ENCODE measurements at places on chromosomes 3 and 15.

DNA sequence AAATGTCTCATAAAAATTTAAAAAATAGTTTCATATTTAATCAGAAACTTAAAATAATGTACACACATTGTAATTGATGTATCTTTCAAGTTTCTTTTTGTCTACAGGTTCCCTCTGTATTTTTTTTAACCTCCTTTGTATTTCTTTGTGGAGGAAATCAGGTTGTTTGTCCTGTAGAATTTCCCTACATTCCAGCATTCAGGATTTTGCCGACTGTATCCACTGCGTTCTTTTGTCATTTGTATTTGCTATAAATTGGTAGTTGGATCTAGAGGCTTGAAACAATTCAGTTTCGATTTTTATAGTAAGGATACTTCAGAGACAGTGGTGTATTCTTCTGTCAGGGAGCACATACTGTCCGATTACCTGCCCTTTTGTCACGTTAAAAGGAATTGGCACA is 367.2 kb downstream of the SOX2 start:
- no peak for DNase-seq
- no peak overlapping the region for H3K27ac ChIP-seq
- no peaks in the 10 kb centered on the region for H3K27me3 ChIP-seq
- no peaks in the 10 kb centered on the region for H3K4me1 ChIP-seq

GRCh38 chr3:31196881-31197364 is 302.5 kb upstream of the GADL1 start:
- no peaks in the 10 kb centered on the region for H3K4me1 ChIP-seq
- H3K27me3 ChIP-seq = no peaks in the 10 kb centered on the region
- H3K4me3 ChIP-seq = no peak overlapping the region
- H3K27ac ChIP-seq = no peak overlapping the region
- H3K36me3 ChIP-seq = no peaks in the 10 kb centered on the region

- peaks cover 6% of the 10 kb centered on the region for H3K36me3 ChIP-seq
- no peaks in the 10 kb centered on the region for H3K4me1 ChIP-seq
- H3K27ac ChIP-seq = no peak overlapping the region
- peaks cover 45% of the 10 kb centered on the region for H3K27me3 ChIP-seq
- no peak overlapping the region for H3K4me3 ChIP-seq
Observed at GRCh38 chr15:92603743-92604470, 51.7 kb downstream of the FAM174B start.

GRCh38 chr15:55799291-55800212 is 56.6 kb upstream of the PRTG start:
- no peak for DNase-seq
- H3K27ac ChIP-seq = no peak overlapping the region
- H3K4me3 ChIP-seq = no peak overlapping the region
- H3K27me3 ChIP-seq = peaks cover 64% of the 10 kb centered on the region
- H3K4me1 ChIP-seq = no peaks in the 10 kb centered on the region

DNA sequence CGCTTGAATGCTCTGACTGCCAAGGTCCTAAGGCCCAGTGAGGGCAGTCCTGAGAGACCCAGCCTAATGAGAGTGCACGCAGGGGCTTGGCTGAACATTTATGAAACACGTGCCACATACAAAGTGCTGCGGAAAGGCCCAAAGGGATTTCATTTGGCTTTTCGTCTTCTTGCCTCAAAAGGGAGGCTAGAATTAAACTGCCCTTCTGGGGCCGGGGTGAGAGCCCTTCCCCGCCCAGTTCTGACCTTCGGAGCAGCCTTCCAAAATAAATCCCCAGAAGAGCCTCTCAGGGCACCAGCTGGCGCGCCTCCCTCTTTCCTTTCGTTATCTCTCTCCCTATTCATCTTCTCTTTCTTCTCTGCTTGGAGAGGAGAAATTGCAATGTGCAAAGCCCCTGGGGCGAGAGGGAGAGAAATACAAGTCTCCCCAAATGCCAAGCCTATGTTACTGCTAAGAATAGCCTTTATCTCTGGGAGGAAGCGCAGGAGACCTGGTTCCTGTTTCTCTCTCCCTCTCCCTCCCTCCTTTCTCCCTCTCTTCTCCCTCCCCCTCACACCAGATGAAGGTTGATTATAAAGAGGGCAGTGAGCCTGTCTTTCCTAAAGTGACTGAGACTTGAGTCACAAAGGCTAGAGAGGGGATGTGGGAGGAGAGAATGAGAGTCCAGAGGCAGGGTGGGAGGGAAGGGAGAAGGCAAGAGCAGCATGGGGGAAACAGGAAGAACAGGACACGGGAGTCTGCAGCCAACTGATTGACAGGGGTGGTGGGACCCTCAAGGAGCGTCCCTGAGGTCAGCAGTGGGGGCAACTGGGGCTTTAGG is 36.7 kb upstream of the NDUFB4 start:
- peak overlapping the region; percentile 62 for H3K27ac ChIP-seq
- DNase-seq = no peak
- peak overlapping the region; percentile 60 for H3K4me3 ChIP-seq
- H3K27me3 ChIP-seq = peaks cover 15% of the 10 kb centered on the region
- H3K4me1 ChIP-seq = peaks cover 3% of the 10 kb centered on the region

GRCh38 chr15:53833134-53833624 is 73.7 kb upstream of the WDR72 start:
- no peaks in the 10 kb centered on the region for H3K4me1 ChIP-seq
- DNase-seq = no peak
- no peak overlapping the region for H3K27ac ChIP-seq

GRCh38 chr15:74269362-74270035 is 33.4 kb downstream of the CCDC33 start:
- H3K4me1 ChIP-seq = no peaks in the 10 kb centered on the region
- H3K4me3 ChIP-seq = no peak overlapping the region
- H3K27ac ChIP-seq = no peak overlapping the region
- H3K36me3 ChIP-seq = no peaks in the 10 kb centered on the region

DNA sequence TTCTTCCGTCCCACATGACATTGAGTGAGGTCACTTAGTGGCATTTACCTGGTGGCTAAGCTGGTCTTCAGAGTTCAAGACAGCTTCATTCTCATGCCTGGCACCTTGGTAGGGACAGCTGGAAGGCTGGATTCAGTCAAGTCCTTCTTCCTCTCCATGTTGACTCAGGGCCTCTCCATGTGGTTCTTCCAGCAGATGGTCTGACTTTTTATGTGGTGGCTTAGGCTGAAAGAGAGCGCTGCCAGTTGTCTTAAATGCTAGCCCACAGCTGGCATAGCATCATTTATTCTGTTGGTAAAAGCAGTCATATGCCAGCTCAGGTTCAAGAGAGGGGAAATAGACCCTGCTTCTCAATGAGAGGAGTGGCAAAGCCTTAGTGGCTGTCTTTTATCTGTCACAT is 53.0 kb upstream of the CTDSPL start:
- H3K36me3 ChIP-seq = no peaks in the 10 kb centered on the region
- no peak overlapping the region for H3K4me3 ChIP-seq
- H3K27me3 ChIP-seq = peaks cover 23% of the 10 kb centered on the region
- no peak overlapping the region for H3K27ac ChIP-seq
- no peak for DNase-seq
- H3K4me1 ChIP-seq = no peaks in the 10 kb centered on the region

DNA sequence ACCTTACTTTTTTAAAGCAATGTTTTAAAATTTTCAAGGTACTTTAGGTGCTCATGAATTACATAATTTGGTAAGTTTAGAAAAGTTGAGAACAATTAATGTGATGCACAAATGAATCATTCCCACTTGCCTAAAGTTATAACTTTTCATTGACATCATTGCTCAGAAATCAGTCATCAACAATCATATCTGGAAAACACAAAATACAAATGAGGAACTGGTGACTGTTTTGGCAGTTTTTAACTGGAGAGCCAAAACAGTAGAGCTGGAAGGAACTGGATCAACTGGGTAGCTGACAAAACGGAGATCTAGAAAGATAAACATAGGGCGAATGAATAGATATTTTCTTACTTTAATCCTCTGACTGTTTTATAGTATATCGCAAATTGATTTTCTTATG is 767.1 kb downstream of the IGSF11 start:
- no peak overlapping the region for H3K4me3 ChIP-seq
- H3K4me1 ChIP-seq = no peaks in the 10 kb centered on the region
- H3K27ac ChIP-seq = no peak overlapping the region
- DNase-seq = no peak

- H3K4me1 ChIP-seq = peaks cover 53% of the 10 kb centered on the region
- H3K27ac ChIP-seq = peak overlapping the region; percentile 96
- no peak for DNase-seq
- H3K27me3 ChIP-seq = no peaks in the 10 kb centered on the region
Observed at GRCh38 chr15:64635499-64636495, 139.6 kb downstream of the RBPMS2 start.

GRCh38 chr3:17891139-17891856 is 148.9 kb upstream of the TBC1D5 start:
- no peak overlapping the region for H3K27ac ChIP-seq
- DNase-seq = no peak
- no peaks in the 10 kb centered on the region for H3K36me3 ChIP-seq
- H3K27me3 ChIP-seq = peaks cover 24% of the 10 kb centered on the region
- H3K4me1 ChIP-seq = no peaks in the 10 kb centered on the region

GRCh38 chr3:114320246-114320645 is 26.4 kb downstream of the TIGIT start:
- no peak for DNase-seq
- H3K4me3 ChIP-seq = peak overlapping the region; percentile 15
- no peak overlapping the region for H3K27ac ChIP-seq

DNA sequence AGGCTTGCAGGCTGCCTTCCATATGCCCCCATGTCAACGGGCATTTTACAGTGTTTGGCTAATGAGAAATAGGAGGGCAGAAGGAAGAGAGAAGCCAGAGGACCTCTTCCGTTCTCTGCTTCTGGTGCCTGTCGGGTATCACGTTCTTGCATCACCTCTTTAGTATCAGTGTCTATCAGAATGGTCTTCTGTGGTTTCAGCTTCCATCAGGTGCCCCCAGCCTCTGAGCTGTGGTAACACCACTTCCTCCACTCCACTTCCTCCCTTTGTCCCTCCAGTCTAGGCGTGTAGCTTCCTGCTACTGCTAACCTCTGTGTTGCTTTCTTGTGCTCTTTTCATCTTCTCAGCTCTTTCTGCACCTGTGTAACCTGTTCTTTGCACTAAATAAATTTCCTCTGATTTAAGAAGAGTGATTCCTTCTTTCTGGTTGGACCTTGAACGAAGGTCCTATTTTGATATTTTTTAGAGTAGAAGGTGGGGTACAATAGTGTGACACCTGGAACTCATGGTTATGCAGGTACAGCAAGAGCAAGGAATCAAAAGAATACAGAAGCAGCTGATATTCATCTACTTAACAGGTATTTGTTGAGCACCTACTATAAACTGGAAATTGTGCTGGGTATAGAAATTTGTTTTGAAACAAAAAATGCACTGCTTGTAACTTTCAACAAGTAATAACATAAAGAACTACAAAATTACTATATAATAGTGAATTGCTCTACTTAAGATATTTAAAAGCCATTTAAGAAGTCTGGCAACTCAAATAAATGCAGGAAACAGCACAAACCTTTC is 27.4 kb upstream of the FOXB1 start:
- peaks cover 7% of the 10 kb centered on the region for H3K36me3 ChIP-seq
- H3K4me1 ChIP-seq = peaks cover 16% of the 10 kb centered on the region
- no peak overlapping the region for H3K27ac ChIP-seq
- DNase-seq = peak; percentile 51

DNA sequence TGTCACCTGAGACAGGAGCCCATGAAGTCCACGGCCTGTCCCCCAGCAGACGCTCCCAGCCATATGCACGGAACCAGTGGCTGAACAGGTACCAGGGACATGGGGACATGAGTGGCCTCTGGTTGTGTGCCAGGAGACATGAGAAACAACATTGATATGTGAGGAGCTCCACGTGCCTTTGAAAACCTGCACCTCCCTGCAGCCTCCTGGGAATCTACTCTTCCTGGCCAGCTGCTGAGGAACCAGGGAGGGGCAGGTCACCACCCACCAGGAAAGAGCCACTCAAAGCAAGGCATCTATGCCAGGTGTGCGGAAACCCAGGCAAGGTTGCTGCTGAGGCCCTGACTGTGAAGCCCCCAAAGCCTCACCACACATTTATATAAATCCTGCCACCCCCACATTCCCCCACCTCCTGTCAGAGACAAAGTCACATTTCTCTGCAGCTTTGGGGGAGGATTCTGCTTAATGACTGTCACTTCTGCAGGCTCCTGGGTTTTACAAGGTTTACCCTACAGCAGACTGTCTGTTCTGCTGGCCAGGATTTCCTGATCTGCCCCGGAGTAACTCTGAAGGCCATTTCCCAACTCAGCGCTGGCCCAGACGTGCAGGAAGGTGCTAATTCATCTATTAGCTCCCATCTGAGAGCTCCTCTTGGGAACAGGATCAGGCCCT is 110.8 kb downstream of the ADCY5 start:
- peaks cover 6% of the 10 kb centered on the region for H3K4me1 ChIP-seq
- DNase-seq = no peak
- H3K27me3 ChIP-seq = no peaks in the 10 kb centered on the region
- no peak overlapping the region for H3K27ac ChIP-seq

DNA sequence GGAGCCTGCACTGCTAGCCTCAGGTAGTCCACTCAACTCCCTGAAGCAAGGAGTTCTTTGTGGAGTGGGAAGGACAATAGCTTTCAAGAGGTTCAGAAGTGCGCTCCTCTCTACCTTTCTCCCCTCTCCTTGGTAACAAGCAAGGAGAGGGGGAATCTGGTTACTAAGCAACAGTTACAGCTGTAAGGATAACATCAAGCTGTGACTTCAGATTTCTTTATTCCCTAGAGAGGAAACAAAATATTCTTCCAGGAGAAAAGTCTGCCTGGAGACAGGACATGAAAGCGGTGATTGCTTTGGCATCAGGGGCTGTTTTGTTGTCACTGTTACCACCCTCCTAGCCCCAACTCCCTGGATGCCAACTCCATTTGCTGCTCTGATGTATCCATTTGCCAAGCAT is 70.4 kb downstream of the TRANK1 start:
- no peak for DNase-seq
- peaks cover 46% of the 10 kb centered on the region for H3K36me3 ChIP-seq
- H3K27ac ChIP-seq = peak overlapping the region; percentile 96
- H3K27me3 ChIP-seq = no peaks in the 10 kb centered on the region

GRCh38 chr3:130488769-130489450 is 28.1 kb upstream of the COL6A6 start:
- peaks cover 3% of the 10 kb centered on the region for H3K36me3 ChIP-seq
- no peak overlapping the region for H3K4me3 ChIP-seq
- DNase-seq = no peak
- no peak overlapping the region for H3K27ac ChIP-seq
- no peaks in the 10 kb centered on the region for H3K4me1 ChIP-seq

DNA sequence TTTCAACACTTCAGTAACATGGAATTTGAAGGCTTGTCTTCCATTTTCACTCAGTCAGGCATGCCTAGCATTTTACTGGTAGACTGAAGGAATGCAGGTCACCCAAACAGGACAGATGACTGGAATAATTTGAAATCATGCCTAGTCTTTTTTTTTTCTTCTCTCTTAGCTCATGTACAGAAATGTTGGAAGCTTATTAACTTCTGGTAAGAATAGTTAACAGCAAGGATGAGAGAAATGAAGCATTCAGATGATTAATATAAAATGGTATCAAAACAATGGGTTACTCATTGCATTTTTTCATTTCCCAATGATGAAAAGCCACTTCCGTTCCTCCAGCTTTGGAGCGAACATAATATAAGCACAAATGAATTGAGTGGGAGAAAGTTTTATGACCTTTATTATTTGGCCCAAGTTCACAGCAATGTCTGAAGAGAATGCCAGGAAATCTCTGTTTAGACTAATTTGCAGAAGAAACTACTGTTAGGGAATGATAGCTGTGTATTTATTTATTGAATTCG is 431.6 kb upstream of the RASGRP1 start:
- H3K36me3 ChIP-seq = no peaks in the 10 kb centered on the region
- no peak overlapping the region for H3K27ac ChIP-seq
- peaks cover 10% of the 10 kb centered on the region for H3K27me3 ChIP-seq
- peaks cover 5% of the 10 kb centered on the region for H3K4me1 ChIP-seq
- H3K4me3 ChIP-seq = no peak overlapping the region
